ENCODE measurements at places on chromosomes 3 and 15.

- DNase-seq = no peak
Observed at GRCh38 chr15:77607111-77607893, 25.4 kb downstream of the LINGO1 start.

DNA sequence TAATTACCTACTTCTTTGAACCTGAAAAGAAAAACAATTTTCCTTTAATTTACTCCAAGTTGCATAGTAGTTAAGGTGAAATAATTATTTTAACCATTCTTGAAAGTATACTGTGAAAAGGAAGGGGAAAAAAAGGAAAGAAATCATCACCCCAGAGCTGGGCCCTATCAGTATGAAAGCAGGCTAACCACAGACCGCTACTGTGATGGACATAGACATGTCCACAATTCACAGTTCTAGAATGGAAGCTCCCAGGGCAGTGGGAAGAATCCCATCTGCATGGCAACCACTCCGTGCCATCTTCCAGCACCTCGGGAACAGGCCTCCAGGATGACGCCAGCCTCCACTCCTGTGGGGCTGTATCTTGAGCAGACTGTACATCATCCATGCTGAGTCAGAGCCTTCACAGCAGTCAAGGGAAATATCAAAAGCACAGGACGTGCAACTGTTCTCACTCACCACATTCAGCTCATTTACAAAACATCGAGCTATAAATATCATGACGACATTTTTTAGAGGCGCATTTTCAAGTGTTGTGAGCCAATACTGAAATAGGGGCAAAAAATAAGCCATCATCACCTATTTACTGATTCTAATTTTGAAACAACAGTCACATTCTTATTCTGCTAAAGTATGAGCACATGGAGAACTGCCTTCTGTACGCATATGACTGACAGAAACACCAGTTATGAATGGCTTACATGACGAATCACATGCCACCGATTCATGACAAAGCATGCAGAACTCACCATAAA, 119.7 kb downstream of the SNRK start:
- DNase-seq = no peak

- DNase-seq = no peak
Observed at GRCh38 chr3:72519946-72520604, 328.2 kb downstream of the SHQ1 start.

DNA sequence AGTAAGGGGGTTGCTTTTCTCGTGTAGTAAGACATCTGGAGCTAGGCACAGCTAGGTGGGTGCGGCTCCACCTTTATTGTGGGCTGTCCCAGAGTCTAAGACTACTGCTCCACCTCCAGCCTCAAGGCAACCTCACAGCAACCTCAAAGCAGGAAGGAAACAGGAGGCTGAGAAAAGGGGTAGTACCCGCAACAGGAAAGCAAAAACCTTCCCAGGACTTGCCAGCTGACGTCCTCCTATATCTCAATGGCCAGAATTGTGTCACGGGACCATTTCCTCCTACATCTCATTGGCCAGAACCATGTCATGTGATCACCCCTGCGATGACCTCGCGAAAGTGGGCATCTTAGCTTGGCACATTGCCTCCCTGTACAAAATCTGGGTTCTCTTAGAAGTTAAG, 4.3 kb upstream of the GPR160 start:
- peak; percentile 77 for DNase-seq

GRCh38 chr3:3902161-3902560, 102.9 kb downstream of the LRRN1 start:
- DNase-seq = no peak

DNA sequence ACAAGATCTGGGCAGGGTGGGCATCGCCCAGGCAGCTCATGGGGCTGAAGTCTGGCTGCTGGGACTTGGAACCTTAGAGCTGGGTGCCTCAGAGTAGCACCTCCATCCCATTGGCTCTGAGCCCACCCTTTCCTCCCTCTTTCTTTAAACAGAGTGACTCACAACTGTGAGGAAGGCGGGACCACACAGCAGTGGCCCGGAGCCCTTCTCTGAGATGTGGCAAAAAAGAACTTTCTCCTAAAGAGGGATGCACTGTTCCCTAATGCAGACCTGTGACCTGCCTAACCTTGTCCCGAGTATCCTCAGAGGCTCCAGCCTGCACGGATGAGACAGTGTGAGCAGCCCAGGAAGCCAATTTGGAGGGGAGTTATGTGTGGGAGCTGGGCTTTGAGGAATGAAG, 23.6 kb downstream of the PRR20G start:
- DNase-seq = no peak

- DNase-seq = no peak
Observed at GRCh38 chr3:188523291-188523690, 369.3 kb downstream of the LPP start.

GRCh38 chr3:138875754-138876664, 41.3 kb upstream of the PIK3CB start:
- DNase-seq = no peak

- DNase-seq = no peak
Observed at GRCh38 chr15:43776718-43777266, at the start of gene ELL3. ELL3 (minus strand) TSS chr15:43776966; CDS start chr15:43776901, 65 bp downstream.

GRCh38 chr3:643376-643775, 446.8 kb downstream of the CHL1 start:
- no peak for DNase-seq

DNA sequence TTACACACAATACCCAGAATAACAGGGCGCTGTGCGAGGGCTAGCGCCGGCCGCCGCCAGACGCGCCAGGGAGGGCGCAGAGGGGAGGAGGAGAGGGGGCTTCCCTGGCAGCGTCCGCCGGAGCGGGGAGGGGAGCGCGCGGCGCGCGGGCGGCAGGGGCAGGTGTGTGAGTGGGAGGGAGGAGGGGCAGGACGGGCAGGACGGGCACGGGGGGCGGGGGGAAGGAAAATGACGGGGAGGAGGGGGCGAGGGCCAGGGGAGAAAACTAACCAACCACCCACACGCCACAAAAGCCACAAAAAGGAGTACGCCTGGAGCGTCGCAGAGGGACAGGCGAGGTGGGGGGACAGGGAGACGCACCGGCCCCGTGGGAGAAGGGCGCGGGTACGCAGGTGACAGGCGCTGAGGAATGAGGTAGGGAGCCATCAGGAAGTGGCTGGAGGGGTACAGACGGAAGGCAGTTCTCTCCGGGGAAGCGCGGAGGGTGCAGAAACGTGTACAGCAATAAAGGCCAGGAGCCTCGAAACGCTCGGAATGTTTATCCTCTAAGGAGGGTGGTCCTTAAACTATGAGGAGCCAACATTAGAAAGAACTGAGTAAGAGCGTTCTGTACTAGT, 610 bp upstream of the SATB1 start:
- peak; percentile 50 for DNase-seq

- no peak for DNase-seq
Observed at GRCh38 chr3:124413989-124414598, 316.2 kb upstream of the UMPS start.

- DNase-seq = no peak
Observed at GRCh38 chr3:50617096-50617791, at the start of gene MAPKAPK3. MAPKAPK3 (plus strand) TSS chr3:50617151; CDS start chr3:50617566, 415 bp downstream.

GRCh38 chr3:20648294-20648693, 462.3 kb upstream of the SGO1 start:
- DNase-seq = no peak

- peak; percentile 20 for DNase-seq
Observed at GRCh38 chr3:101879623-101880284, 30.4 kb downstream of the NFKBIZ start.

- no peak for DNase-seq
Observed at GRCh38 chr15:66838671-66839239, 136.7 kb downstream of the SMAD6 start.

DNA sequence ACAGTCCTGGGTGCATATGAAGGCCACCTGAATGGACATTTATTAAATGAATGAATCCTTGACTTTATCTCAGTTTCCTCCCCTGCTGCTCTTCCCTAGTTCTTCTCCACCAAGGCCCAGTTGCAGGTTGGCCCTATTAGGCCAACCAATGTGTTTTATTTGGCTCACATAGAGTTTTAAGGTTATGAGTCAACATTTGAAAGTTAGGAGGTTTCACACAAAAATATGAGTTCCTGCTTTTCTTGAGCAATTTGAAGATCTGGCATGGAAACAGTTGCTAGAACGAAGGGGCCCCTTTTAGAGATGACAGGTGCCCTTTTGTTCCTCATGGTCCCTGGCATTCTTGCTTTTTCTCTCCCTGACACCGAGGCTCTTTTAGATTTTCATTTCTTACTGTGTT, 83.0 kb upstream of the PDZRN3 start:
- DNase-seq = no peak

DNA sequence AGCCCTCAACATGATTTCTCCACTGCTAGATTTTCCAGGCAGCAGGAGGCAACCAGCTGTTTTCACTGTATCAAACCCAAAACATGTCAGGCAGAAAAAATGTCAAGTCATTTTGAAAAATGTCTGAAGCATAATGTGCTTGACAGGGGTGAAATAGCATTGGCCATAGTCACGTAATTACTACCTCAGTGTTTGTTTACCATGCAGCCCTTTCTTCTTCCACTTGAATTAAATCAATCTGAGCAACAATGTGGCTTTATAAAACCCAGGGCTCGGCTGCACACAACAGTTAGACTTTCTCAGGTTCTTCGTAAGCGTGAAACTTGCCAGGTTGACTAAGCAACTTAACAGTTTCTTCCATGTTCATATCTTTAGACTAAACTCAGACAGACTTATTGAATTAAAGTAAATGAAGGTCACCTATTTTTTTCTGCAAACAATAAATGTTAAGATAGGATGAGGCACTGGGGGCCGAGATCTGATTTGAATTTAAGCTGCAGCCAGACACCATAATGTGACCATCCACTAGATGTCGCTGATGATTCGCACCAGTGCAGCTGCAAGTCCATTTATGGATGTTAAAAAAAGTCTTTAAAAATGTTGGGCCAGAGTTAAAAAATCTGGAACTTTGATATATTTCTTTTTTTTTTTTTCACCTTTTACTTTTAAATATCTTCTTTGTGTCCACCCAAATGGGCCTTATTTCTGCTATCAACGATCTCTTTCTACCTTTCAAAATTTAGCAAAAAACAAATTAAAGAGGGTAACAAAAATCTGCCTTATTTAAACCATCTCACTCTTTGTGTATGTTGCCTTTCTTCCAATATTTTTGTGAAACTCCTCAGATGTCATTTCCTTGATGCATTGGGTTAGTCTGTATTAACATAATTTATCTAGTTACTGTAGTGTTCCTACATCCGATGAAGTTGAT, 305.9 kb downstream of the CACNA2D3 start:
- DNase-seq = no peak

DNA sequence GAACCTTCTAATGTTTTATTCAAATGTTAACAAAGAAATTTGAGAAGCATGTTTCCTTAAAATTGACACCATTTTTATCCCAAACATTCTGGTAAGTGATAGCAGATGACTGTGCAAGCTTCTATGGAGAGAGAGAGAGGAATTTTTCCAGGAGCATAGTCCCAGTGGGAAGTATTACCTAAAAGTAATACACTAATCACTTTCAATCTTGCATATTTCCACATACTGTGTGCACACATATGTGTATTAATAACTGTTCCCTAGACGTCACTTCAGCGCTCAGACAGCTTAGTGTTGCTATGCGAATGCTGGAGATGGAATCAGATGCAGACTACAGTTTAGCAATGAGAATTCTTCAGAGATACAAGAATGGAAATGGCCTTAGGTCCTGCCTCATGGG, 424.3 kb upstream of the TPRG1 start:
- no peak for DNase-seq

DNA sequence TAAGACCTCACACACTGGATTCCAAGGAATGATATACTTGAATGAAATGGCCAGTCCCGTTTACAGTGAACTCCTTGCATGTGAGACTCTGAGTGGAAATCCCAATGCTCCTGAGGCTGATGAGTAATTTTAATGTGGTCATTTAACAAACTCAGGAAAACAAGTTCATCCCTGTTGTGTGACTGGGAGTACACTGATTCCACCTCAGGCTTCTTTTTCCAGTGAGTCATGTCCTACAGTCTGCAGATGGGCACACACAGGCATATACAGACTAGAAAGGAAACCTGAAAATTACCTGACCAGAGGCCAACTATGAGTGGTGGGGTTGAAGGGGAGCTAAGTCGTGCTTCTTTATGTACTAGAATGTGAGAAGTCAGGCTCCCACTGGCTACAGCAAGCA, 5.8 kb downstream of the SQOR start:
- no peak for DNase-seq

DNA sequence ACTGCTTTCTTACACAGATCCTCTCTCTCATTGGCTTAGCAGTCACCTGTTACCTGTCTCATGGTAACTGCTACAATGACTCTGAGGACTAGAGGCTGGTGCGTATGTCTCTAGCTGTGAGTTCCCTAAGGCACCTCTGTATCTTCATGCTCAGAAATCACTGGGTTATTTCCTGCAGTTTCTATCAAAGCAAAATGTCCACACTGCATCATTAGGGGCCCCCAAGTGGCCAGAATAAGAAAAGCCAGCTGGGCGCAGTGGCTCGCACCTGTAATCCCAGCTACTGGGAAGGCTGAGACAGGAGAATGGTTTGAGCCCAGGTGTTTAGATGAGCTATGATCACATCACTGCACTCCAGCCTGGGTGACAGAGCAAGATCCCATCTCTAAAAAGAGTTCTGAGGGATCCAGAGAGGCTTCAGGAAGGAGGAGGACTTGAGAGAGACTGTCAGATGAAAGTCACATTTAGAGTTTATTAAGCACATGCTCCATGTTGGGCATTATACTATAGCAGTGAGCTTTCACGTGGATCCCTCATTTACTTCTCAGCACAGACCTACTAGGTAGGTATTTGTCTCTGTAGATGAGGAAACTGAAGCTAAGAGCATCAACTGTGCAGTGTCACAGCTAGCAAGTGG, 2.3 kb upstream of the VPS18 start:
- peak; percentile 33 for DNase-seq

DNA sequence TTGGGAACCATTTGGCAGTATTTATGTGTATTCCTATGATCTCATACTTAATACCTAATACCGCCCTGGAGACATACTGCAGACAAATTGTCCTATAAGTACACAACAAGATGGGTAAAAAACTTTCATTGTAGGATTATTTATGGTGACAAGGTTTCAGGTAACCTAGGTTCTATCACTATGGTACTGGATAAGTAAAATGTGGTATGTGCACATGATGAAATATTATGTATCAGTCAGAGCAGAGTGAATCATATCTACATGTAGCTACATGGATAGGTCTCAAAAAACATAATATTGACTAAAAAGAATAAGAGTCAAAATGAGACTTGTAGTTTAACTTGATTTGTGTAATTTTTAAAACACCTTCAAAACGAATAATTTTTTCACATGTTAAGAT, 147.8 kb downstream of the LEKR1 start:
- no peak for DNase-seq

DNA sequence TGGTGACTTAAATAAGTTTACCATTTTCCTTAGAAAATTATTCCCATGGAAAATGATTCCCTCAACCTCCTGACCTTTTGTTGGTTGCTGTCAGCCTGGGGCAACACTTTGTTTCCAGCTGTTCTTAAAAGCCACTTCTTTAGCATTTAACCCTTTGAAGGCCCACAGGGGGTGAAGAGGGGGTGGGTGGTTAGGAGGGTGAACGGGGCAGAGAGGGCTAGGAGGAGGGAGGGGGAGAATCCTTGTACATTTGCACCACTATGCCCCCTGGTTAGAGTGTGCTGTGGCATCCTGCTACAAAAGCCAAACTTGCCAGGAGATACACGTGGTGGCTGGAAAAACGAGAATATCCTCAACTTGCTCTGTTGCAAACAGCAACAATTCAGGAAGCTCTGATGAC, 273.2 kb upstream of the RGMA start:
- DNase-seq = no peak
